ENCODE measurements at places on chromosomes 11 and 22. TPM values are rescaled to one million over a fixed set of nuclear protein-coding genes. Genes with fewer than 3 reads are reported as not detected.

Gene CBY1
- total RNA-seq: 14.6 TPM

Gene SAA4
- not detected for total RNA-seq

Gene PRG2
- total RNA-seq: 1.8 TPM

Gene HEPHL1
- not detected for total RNA-seq

Gene IGLL5
- total RNA-seq: not detected

Gene GSC2
- not detected for total RNA-seq

Gene IMMP1L
- total RNA-seq: 21.8 TPM

Gene CD3E
- 476 TPM for total RNA-seq

Gene PLEKHB1
- 13.2 TPM for total RNA-seq

Gene SSTR3
- 9.3 TPM for total RNA-seq

Gene PAX6
- total RNA-seq: not detected

Gene NEU3
- total RNA-seq: 14.3 TPM

Gene PELI3
- 7.0 TPM for total RNA-seq

Gene OR4A16
- total RNA-seq: not detected

Gene RIMBP3B
- 0.48 TPM for total RNA-seq

Gene SAA1
- not detected for total RNA-seq

Gene UBQLNL
- total RNA-seq: 0.17 TPM

Gene SMDT1
- total RNA-seq: 59.5 TPM

Gene EMID1
- not detected for total RNA-seq

Gene FGF19
- not detected for total RNA-seq

Gene MFRP
- total RNA-seq: not detected

Gene PLAAT2
- 0.44 TPM for total RNA-seq
